ENCODE measurements at places on chromosomes 6 and 20.
A peak's percentile ranks its signal among the peaks of the same experiment; 100 is the strongest.

DNA sequence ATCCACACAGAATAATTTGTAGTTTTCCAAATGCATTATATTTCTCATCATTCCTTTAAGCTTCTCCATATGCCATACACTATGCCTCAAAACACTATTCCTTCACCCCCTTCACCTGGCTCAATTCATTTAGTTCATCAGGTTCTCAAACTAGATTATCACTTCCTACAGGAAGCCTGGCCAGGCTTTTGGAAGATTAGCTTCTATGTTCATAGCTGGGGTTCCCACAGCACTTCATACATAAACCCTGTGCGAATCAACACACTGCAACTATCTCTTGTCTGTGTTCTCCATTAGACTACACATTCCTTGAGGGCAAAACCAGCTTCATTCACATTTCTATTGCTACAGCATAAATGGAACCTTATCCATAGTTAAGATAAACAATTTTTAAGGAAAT, 40.5 kb upstream of the PLN start:
- no peak for DNase-seq

DNA sequence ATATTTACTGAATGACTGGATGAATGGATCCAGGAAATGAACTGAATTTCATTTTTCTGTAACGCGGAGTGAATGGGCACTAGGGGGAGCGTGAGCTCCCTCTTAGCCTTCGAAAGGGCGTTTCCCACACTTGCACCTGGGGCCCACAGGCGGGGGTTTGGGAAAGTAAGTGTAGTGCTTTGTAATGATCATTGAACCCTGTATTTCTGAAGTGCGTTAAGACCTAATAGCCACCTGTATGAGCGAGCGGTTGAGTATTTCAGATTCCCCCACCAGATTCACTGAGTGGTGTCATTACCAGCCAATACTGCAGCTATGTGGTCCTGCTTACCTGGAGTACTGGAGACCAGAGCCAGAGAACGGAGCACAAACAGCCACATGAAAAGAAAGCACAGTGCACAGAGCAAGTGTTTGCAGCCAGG, 10.5 kb downstream of the SYTL3 start:
- DNase-seq: no peak

DNA sequence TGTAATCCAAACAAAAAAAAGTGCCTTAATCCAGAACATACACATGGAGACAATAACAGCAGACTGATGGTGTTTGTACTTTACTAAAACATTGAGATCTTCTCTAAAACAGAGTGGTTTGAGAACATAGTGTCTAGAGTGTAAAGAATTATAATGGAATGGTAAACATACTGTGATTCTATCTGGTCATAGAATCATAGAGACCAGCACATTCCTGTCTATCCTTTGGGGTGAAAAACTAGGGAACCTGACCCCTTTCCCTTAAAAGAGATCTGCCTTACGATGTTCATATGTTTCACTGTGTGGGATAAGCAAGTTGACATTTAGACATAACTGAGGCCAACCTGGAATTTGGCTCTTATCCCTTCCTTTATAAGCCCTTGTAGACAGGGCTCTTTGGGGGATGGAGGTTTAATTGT, 55.7 kb downstream of the TRMT11 start:
- no peak for DNase-seq

GRCh38 chr6:125415913-125416312, 114.1 kb upstream of the HDDC2 start:
- DNase-seq: no peak

DNA sequence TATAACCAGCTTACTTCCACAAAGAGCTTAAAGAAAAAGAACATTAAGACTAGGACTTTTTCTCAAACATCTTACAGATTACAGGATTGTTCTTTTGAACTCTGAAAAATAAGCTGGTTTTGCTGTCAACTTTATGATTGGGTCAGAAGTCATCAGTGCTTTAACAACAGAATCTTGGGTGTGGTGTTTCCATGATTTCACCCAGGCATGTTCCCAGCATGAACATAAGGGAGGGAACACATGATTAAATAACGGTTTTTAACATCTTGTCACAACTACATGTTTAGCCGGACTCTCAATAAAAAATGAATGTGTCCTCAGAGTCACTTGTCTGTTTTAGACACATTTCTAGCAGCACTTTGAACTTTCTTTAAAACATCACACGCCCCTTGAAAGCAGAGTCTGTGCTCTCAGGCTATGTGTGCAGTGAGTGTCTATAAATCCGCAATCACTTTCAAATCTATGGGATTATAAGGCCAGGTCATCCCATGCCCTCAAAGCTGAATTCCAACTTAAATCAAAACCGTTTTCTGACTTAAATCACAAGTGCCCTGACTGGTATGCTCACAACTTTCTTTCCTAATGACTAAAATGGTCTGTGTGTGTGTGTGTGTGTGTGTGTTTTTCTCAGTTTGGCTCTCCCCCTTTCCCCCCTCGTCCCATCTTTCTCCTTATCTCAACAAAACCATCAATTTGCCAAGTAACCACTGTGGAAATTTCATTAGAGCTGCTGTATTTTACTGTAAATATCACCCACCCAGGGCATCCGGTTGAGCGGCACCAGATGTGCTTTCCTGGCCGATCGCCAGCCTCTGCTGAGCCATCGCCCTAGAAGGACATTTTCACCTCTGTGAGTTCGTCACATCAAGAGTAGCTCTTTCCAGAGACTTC, 216.8 kb upstream of the DTNBP1 start:
- no peak for DNase-seq

DNA sequence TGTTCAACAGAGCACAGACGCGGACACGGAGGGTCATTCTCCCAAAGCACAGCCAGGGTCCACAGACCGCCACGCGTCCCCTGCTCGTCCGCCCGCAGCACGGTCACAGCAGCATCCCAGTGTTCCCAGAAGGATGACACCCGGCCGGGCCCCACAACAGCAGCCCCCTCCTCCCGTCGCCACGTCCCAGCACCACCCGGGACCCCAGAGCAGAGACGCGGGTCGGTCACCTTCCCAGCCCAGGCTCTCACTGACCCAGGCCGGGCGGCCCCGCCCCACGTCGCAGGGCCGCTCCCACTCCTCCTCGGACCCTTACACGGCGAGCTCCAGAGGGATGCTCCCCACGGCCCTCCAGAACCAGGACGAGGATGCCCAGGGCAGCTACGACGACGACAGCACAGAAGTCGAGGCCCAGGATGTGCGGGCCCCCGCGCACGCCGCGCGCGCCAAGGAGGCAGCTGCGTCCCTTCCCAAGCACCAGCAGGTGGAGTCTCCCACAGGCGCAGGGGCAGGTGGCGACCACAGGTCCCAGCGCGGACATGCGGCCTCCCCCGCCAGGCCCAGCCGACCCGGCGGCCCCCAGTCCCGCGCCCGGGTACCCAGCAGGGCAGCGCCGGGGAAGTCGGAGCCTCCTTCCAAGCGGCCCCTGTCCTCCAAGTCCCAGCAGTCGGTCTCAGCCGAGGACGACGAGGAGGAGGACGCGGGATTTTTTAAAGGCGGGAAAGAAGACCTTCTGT, 64.3 kb downstream of the FNDC1 start:
- DNase-seq: no peak

DNA sequence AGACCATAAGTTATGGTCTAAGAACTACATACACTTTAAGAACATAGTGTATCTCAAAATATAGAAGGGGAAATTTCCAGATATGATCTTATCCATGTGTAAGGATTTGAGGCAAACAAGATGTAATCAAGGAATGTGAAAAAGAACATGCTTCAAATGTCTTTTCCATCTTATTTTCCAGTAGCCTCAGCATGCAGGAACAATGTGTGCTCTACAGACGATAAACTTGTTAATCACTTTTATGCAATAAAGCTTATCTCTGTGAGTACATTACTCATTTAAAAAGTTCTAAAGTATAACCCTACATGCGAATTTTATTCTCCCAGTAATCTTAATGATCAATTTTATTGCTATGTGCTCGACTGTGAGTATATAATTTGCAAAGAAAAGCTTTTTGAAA, 185.2 kb downstream of the ALDH8A1 start:
- DNase-seq: no peak

- no peak for DNase-seq
Measured at GRCh38 chr6:16090452-16090851, 38.4 kb upstream of the MYLIP start.

DNA sequence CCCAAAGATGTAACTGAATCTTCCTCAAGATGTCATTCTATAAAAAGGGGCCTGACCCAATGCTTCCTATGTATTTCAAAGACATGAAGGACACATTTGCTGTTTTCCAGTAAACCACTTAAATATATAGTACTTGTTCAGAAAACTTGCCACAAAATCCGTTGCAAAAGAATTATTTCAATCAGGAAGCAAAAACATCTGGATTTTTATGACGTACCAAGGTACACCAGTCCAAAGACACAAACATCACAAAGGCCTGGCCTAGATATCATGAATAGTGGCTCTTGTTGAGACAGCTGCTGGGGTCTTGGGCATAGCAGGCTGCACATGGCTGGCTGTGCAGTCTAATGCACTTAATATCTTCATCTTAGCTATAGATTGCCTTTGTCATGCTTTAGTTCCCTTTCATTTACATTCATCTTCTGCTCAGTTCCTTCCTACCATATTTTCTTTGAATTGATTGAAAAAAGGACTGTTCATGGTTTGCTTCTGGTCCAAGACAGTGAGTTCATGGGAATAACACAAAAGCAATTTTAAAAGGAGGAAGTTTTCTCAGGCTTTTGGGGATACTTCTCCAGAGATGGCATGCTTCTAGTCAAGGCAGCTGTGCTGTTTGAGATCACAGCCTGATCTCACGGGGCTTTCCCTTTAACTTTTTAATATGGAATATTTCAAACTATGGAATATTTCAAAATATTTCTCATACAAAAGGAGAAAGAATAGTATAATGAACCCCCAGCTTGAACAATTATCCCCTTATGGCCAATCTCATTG, 44.5 kb downstream of the MYLIP start:
- no peak for DNase-seq

GRCh38 chr6:83192456-83192855, 609 bp downstream of the PGM3 start:
- DNase-seq: no peak

GRCh38 chr6:52423971-52424381, 3.8 kb downstream of the EFHC1 start:
- DNase-seq: no peak

DNA sequence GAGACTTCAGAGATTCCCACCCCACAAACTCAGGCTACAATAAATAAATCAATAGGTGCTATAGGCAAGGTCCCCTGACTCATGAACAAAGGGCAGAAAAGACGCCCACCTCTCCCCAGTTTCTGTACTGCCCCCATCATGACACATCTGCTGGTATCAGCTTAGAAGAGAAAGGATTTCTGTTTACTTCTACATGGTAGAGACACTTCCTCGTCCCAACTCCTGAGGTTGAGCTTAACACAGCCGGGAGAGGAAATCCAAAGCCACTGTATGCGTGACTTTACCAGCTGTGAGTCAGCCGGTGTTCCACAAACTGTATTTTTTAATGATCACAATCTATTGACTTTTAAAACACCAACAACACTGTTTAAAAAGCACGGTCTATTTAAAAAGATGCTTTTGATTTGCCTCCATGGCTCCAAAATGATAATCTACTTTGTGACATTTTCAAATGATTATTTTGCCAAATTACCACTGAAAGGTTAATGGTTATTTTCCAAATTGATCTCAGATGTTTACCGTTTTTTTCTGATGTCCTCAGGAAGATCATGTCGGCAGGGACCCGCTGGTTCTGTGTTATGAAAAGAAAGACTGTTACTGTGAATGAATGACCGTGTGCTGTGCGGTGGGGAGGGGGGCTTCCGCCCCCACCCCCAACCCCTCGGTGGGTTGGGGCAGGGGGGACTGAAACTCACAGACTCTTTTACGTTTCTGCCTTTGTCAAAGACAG, 72.5 kb downstream of the ATP9A start:
- DNase-seq: peak; percentile 8

GRCh38 chr20:58989196-58989595, 8.1 kb downstream of the NELFCD start:
- peak; percentile 45 for DNase-seq

GRCh38 chr6:150640556-150641209, 41.0 kb downstream of the PLEKHG1 start:
- no peak for DNase-seq

DNA sequence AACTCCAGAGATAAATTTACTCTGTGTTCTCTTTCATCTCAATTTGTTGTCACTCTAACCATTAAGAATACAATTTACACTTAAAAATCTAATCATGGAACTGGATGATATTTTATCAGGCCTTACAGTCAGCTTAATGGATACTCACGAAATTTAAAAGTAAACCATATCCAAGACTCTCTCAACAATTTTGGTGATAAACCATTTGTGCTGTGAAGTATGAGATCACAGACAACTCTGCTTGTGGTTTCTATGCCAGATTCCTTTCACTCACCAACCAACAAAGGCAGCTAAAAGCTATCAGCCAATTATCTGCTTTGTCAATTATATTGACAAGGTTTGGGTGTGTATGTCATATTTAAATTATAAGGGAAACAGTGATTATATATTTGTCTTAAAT, 155.8 kb downstream of the TRDN start:
- no peak for DNase-seq

- DNase-seq: peak; percentile 92
Measured at GRCh38 chr20:39849664-39850063, 839.4 kb downstream of the MAFB start.

GRCh38 chr20:51100617-51101016, 77.7 kb upstream of the KCNG1 start:
- DNase-seq: no peak

DNA sequence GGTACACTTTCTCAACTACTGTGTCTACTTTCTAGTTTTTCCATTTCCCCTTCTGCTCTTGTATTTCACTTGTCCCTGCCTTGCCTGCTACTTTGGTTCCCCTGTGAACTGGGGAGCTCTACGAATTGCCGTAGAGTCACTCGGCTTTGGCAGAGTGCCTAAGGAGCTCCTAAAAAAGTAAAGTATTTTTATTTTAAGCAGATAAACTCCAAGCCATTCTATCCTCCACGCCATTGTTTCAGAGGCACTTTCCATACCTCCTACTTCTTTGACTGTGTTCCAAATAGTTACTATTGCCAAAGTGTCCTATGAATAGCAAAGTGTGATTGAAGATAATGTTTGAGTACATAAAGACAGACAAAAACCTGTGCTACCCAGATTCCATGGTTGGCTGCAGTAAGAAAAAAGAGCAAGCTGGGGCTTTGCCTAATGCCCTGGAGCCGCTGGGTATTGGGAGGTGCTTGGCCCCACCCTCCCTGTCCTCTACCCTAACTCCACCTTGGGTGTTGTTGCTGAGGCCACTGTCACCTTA, 5.1 kb upstream of the MBOAT1 start:
- no peak for DNase-seq

GRCh38 chr20:20412750-20413149, 44.8 kb downstream of the INSM1 start:
- DNase-seq: no peak

All from mesenteric fat pad (tissue), 1 donor.